Activated CD8-positive, alpha-beta memory T cell treated with anti-CD3 and anti-CD28 coated beads for 24 hours (primary cell): ENCODE measurements at places on chromosomes 2 and 18.
A peak's percentile ranks its signal among the peaks of the same experiment; 100 is the strongest.

DNA sequence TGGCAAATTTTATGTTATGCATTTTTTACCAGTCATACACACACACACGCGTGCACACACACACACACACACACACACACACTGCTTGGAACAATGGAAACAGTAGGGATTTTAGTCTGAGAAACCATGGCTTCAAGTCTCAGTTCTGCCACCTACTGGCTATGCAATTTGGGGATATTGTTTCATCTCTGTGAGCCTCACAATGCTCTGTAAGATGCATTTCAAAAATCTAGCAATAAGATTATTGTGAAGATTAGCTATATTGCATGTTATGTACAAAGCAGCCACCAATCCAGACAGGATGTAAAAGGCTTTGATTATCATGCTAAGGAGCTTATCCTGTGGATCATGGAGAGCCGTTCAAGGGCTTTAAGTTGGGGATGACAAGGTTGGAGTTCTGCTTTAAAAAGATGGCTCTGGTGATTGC lies 401.4 kb downstream of the NBAS start:
- DNase-seq = no peak

DNA sequence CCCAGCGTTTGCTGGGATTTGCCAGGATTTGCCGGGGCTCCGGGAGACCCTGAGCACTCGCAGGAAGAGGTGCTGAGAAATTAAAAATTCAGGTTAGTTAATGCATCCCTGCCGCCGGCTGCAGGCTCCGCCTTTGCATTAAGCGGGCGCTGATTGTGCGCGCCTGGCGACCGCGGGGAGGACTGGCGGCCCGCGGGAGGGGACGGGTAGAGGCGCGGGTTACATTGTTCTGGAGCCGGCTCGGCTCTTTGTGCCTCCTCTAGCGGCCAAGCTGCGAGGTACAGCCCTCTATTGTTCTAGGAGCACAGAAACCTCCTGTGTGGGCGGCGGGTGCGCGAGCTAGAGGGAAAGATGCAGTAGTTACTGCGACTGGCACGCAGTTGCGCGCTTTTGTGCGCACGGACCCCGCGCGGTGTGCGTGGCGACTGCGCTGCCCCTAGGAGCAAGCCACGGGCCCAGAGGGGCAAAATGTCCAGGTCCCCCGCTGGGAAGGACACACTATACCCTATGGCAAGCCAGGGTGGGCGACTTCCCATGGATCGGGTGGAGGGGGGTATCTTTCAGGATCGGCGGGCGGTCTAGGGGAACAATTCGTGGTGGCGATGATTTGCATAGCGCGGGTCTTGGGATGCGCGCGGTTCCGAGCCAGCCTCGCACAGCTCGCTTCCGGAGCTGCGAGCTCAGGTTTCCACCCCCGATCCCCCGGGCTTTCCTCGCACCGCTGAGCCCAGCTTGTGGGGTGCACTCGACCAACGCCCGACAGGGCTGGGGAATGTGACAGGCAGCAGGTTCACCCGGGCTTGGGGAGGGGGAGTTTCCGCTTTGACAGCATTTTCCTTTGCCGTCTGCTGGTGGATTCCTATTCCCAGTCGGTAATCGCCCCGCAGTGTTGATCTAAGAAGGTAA lies 2.8 kb downstream of the ONECUT2 start:
- peak; percentile 76 for DNase-seq

DNA sequence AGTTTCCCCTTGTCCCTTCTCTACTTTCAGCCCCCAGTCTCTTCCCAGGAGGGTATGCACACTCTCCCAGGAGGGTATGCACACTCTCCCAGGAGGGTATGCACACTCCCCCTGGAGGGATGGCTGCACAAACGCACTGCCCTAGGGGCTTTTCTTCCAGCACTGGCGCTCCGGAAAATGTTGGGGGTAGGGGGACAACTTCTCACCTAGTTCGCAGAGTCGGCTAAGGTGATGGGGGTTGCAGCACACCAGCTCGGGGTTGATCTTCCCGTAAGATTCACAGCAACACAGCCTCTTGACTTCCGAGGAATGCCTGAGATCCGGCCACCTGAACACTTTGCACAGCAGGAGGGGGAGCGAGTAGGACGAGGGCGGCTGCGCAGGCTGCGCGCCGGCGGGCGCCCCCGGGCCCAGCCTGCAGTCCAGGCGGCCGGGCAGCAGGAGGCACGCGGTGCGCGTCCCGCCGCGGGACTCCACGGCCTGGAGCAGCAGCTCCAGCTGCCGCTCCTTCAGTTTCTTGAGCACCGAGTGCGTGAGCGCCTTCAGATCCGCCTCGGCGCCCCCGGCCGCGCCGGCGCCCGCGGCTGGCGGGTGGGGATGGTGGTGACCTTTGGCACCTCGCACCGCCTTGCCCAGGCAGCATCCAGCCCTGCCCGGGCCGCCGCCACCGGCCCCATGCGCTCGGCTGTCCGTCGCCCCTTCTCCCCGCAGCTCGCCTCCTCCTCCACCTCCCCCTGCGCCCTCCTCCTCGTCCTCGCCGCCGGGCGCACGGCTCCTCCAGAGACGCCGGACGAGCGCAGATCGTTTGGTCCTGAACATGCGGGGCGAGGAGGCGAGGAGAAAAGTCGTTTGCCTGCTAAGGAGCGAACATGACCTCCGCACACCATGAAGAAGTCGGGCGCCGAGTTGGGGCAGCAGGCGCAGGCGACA lies 894 bp downstream of the SMAD7 start:
- DNase-seq = peak; percentile 74

- no peak for DNase-seq
Measured at GRCh38 chr2:160353813-160354212, 139.8 kb downstream of the RBMS1 start.

- DNase-seq = no peak
Measured at GRCh38 chr2:118056801-118057200, 31.5 kb upstream of the INSIG2 start.

DNA sequence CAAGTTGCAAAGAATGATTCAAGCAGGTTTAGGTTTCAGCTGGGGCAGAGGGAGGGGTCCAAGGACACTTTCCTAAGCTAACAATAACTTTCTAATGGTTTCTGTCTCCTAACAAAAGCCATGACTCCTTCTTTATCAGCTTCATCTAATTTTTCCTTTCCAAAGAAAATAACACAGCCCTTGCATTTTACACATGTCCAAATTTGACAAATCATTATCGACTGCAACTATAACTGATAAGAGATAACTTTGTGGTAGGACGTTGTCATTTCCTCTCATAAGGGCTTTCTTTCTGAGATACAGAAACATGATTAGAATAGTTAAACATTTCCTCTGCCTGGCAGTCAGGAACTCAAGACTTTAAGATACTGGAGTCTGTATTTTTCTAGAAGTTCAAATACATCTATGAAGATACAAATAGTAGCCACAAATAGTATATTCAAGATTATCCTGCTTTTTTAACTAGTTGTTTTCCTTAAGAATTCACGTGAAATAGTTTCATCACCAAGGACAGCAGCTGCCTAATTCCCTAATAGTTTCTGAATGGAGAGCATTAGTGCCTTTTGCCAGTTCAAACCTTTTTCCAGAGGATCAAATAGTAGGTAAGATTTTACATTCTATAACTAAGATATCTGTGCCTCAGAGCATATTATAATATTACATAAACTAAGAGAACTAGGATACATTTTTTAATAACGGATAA lies 263.2 kb downstream of the EXOC6B start:
- no peak for DNase-seq

GRCh38 chr2:66569321-66569851 lies 134.5 kb downstream of the MEIS1 start:
- DNase-seq = no peak

GRCh38 chr2:140027320-140027719 lies 1247.1 kb upstream of the NXPH2 start:
- DNase-seq = no peak

GRCh38 chr18:10371165-10371564 lies 83.3 kb upstream of the APCDD1 start:
- DNase-seq = no peak

DNA sequence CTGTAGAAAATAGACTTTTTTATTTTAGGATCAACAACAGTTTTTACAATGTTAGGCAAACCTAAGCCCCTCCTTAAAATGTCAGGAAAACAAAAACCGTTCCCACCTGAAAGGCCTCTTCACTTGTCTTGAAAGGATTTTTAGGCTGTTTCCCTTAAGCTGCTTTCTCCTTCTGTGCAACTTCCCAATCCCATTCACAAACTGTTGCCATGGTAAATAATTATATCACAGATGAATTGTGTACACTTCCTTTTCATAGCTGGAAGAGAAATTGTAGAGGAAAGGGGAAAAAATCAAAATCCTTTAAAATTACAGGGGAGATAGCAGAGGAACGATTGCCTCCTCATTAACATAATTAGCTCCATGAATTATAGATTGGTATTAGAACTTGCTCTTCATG lies 1488.0 kb upstream of the CELF4 start:
- DNase-seq = no peak

- peak; percentile 11 for DNase-seq
Measured at GRCh38 chr2:10513201-10513600, 65.1 kb upstream of the ODC1 start.

- DNase-seq = no peak
Measured at GRCh38 chr2:172843902-172844715, 108.5 kb downstream of the RAPGEF4 start.

DNA sequence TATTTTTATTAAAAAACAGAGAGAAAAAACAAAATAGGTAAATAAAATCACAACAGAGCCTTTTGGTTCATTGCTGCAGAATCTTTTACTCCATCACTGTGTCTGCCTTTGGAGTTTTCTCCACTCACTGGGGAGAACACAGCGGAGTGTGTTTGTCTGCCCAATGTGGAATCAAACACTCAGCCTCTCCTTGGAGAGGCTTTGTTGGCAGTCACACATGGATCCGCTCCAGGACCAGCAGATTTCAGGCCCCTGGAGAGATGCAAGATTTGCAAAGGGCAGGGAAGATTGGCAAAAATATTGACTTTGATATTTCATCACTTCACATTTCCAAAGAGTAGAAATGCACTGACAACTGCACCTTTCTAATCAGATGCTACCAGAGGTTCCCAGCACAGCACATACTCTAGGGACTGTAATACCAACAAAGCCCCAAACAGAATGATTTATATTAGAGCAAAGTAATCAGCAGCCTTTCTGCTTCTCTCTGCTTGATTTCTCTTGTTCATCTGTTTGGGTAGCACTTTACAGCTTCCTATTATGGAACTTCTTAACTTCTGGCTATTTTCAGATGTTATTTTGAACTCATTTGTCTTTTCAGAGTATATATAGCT lies 1898.8 kb upstream of the PIK3C3 start:
- no peak for DNase-seq

DNA sequence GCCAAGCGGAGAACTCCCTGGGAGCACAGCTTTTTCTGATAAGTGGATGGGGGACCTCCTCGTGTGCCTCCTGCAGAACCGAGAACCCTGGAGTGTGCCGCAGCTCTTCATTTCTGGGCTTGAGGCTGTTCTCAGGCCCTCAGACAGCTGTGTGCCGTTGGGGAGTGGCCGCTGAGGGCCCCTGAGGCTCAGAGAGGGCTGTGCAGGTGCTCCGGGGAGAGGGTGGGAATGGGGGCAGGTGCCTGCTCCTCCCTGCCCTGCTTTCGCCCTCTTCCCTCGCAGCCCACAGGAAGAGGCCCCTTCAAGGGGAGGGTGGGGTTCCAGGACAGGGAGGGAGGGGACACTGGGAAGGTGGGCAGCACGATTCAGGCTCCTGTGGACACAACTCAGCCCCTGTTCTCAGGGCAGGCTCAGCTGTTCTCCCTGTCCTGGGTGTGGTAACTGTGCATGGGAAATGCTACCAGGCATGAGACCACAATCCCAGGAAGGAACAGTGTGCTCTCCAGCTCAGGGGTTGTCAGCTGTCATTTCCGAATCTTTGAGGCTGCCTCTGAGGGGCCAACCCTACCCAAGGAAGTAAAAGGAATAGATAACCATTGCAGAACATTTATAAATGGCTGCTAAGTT lies 11.3 kb downstream of the LCT start:
- no peak for DNase-seq

DNA sequence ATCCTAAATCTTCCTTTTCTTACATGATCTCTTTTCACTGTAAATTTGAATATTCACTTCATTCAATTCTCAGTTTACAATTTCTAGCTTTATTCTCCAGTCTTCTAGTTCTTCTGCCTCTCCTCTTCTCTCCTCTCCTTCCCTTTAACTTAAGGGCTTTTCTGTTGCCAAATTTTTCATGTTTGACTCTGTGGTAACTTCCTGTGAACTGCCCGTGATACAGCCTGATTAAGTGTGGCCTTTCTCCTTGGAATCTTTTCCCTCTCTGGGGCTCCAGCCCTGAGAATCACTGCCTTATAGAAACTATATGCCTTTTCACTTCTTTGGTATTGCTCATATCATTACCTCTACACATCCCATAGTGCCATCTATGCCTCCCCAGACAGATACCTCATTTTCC lies 1923.8 kb upstream of the CELF4 start:
- no peak for DNase-seq

DNA sequence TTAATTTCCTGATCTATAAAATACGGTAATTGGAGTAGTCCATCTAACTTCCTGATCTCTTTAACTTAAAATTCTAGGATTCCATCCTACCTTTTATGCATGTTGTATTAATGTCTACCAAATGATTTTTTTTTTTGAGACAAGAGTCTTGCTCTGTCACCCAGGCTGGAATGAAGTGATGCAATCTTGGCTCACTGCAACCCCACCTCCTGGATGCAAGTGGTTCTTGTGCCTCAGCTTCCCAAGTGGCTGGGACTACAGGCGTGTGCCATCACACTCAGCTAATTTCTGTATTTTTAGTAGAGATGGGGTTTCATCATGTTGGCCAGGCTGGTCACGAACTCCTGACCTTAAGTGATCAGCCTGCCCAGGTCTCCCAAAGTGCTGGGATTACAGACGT lies 47.8 kb downstream of the CFAP36 start:
- DNase-seq = no peak

DNA sequence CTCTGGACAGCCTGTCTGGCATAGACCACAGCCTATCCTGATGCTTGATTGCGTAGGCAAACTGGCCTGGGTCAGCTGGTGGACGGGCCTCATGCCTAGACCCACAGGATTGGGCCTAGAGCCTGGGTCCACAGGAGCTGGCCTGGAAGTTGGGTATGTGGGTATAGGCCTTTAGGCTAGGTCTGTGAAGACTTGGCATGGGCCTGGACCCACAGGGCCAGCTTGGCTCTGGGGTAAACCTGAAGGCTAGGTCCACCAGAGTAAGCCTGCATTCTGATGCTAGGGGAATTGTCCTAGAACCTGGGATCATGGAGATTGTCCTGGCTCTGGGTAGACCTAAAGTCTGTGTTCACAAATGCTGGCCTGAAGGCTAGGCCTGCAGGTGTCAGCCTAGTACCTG lies 1293.7 kb downstream of the CNTNAP5 start:
- DNase-seq = no peak

GRCh38 chr2:37868866-37869265 lies 56.2 kb upstream of the RMDN2 start:
- no peak for DNase-seq

- DNase-seq = no peak
Measured at GRCh38 chr2:229313591-229313990, 42.5 kb upstream of the PID1 start.

DNA sequence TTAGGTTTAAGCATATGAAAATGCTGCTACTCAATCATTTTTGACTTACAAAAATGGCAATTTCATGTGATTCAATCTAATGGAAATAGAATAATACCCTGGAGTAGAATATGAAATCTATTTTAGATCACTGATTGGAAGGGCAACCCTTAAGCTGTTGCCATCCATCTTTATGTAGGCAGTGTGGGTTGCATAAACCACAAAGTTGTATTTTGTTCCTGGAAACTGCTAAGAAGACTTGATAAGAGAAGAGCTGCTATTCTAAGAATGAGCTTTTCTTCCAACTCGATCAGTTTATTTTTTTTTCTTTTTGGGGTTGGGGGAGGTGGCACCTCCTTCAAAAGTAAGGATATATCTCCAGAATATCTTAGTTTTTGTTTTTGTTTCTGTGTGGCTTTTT lies 60.2 kb downstream of the CAVIN2 start:
- DNase-seq = no peak
